ENCODE measurements at places on chromosomes 7 and 10. TPM values are rescaled to one million over a fixed set of nuclear protein-coding genes. Genes with fewer than 3 reads are reported as not detected.

RET gene
- total RNA-seq = 0.47 TPM

RNF148 gene
- 0.35 TPM for total RNA-seq

NEBL gene
- total RNA-seq = 628 TPM

SSC4D gene
- total RNA-seq = 0.89 TPM

PRRT4 gene
- total RNA-seq = 0.34 TPM

SMKR1 gene
- total RNA-seq = not detected

ITGB8 gene
- 3.6 TPM for total RNA-seq

ASZ1 gene
- not detected for total RNA-seq

VGF gene
- total RNA-seq = not detected

RSPH10B2 gene
- 0.25 TPM for total RNA-seq

JCAD gene
- total RNA-seq = 37.7 TPM

GIMAP1 gene
- total RNA-seq = 4.1 TPM

CLRN3 gene
- total RNA-seq = not detected

ASB15 gene
- total RNA-seq = 56.7 TPM

POLR3A gene
- 9.7 TPM for total RNA-seq

PRKCQ gene
- 0.25 TPM for total RNA-seq

SAMD9L gene
- 6.4 TPM for total RNA-seq

NDUFB8 gene
- 447 TPM for total RNA-seq

SPDYE2B gene
- total RNA-seq = not detected

ATAD1 gene
- 163 TPM for total RNA-seq

TMEM184A gene
- 0.62 TPM for total RNA-seq

TNS3 gene
- 40.4 TPM for total RNA-seq

ASIC3 gene
- 5.8 TPM for total RNA-seq

NUPR2 gene
- not detected for total RNA-seq

KIFBP gene
- 31.6 TPM for total RNA-seq

GPR85 gene
- total RNA-seq = 3.7 TPM

NPC1L1 gene
- total RNA-seq = not detected

CYTH3 gene
- 27.2 TPM for total RNA-seq

ADAMTS14 gene
- 0.26 TPM for total RNA-seq

NEUROD6 gene
- not detected for total RNA-seq

ALOX5 gene
- total RNA-seq = 11.5 TPM

CYP3A4 gene
- total RNA-seq = not detected

WDR37 gene
- total RNA-seq = 31.9 TPM

EDRF1 gene
- total RNA-seq = 13.8 TPM

MKI67 gene
- 0.11 TPM for total RNA-seq
